ENCODE measurements at places on chromosomes 13 and 19. TPM values are rescaled to one million over a fixed set of nuclear protein-coding genes. Genes with fewer than 3 reads are reported as not detected.

CLEC17A gene
- 2.4 TPM for polyA plus RNA-seq

- H3K4me3 ChIP-seq, result no peak overlapping the region
- no peaks in the 10 kb centered on the region for H3K4me1 ChIP-seq
- H3K27ac ChIP-seq, result no peak overlapping the region
- H3K36me3 ChIP-seq, result no peaks in the 10 kb centered on the region
- no peak for DNase-seq
- H3K27me3 ChIP-seq, result no peaks in the 10 kb centered on the region
Measured at GRCh38 chr13:109971006-109971405, 184.6 kb upstream of the IRS2 start.

DNA sequence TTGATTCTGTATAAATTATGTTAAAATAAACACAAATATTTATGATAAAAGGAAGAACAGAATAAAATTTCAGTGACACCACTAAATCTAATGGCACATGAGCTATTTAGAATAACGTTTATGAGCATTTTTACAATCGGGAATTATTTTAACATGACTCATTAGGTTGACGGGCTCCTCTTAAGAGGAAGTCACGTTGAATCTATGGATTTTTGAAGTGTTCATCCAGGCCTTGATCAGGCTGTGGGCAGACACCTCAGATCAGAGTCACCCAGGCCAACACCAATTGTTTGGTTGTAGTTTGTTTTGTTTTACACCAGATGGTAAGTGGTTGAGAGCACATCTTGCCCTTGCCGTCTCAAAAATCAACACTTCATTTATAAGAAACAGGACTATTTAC lies 257.8 kb downstream of the FOXO1 start:
- no peak overlapping the region for H3K27ac ChIP-seq
- no peaks in the 10 kb centered on the region for H3K27me3 ChIP-seq

GRCh38 chr13:26806891-26807290 lies 46.3 kb upstream of the GPR12 start:
- no peak for DNase-seq
- H3K4me3 ChIP-seq, result no peak overlapping the region
- H3K27me3 ChIP-seq, result peaks cover 20% of the 10 kb centered on the region
- H3K4me1 ChIP-seq, result no peaks in the 10 kb centered on the region
- H3K36me3 ChIP-seq, result no peaks in the 10 kb centered on the region

TPTE2 gene
- polyA plus RNA-seq, result not detected

- H3K27me3 ChIP-seq, result no peaks in the 10 kb centered on the region
- no peak overlapping the region for H3K27ac ChIP-seq
- no peak overlapping the region for H3K4me3 ChIP-seq
- DNase-seq, result no peak
Measured at GRCh38 chr13:44819245-44819644, 170.0 kb downstream of the NUFIP1 start.

NALCN gene
- not detected for polyA plus RNA-seq

DNA sequence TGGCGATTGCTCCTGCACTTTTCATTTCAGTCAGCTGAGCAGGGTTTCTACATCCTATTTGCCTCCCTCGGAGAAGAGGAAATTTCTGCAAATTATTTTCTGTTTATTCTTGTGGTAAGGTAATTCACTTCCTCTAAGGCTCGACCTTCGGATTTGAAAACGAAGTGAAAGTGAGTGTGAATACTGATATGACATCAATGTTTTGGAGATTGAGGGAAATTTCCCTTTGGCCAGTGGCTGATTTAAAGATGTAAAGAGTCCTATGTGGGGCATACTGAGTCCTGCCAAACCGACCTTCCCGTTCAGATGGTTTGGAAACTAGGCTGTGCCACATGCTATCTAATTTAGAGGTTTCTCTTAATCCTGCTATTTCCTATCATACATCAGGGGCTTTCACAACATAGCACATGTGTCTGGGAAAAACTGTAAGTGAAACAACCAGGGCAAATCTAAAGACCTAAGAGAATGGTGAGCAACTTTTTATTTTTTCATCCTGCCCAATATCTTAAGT lies 112.3 kb downstream of the POSTN start:
- no peaks in the 10 kb centered on the region for H3K36me3 ChIP-seq
- H3K27ac ChIP-seq, result no peak overlapping the region
- DNase-seq, result no peak
- H3K4me3 ChIP-seq, result no peak overlapping the region
- H3K27me3 ChIP-seq, result no peaks in the 10 kb centered on the region

- peaks cover 7% of the 10 kb centered on the region for H3K36me3 ChIP-seq
- no peaks in the 10 kb centered on the region for H3K4me1 ChIP-seq
- H3K4me3 ChIP-seq, result no peak overlapping the region
- no peak overlapping the region for H3K27ac ChIP-seq
Measured at GRCh38 chr19:55269299-55269698, 10.5 kb upstream of the PPP6R1 start.

DNA sequence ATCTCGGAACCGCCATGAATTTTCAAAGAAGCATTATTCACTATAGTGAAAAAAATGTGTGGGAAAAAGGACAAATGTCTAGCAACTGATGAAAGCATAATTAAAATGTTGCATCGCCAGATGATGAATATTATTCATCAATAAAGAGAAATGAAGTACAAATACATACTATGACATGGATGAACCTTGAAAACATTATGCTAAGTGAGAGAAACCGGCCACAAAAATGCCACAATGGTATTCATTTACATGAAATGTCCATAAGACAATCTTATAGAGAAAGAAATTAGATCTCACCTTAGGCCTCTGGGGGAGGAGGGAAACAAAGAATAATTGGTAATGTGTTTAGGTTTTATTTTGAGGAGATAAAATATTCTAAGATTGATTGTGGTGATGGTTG lies 645.0 kb downstream of the EFNB2 start:
- no peaks in the 10 kb centered on the region for H3K27me3 ChIP-seq
- no peak for DNase-seq
- no peaks in the 10 kb centered on the region for H3K4me1 ChIP-seq
- no peaks in the 10 kb centered on the region for H3K36me3 ChIP-seq
- H3K27ac ChIP-seq, result no peak overlapping the region

ZNF285 gene
- 0.05 TPM for polyA plus RNA-seq

GRCh38 chr19:33677745-33678426 lies 56.1 kb downstream of the CHST8 start:
- DNase-seq, result no peak
- no peaks in the 10 kb centered on the region for H3K4me1 ChIP-seq
- no peaks in the 10 kb centered on the region for H3K27me3 ChIP-seq

DNA sequence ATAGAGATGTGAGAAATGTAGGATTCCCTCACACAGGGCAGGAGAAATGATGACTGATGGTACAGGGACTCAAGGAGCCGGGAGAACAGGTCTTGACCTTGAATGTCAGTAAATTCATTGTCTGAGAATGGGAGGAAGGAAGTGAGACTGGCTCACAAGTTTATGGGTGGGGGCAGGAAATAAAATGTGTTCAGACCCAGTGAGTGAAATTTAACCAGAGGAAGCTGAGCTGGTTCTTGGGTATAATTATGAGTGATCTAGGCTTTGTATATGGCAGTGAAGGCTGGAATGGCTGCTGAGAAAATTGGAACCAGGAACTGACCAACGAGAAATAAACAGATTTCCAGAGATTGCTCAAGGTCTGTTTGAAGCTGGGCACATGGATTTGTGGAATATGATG lies 6.3 kb upstream of the IGSF23 start:
- H3K4me3 ChIP-seq, result no peak overlapping the region
- no peaks in the 10 kb centered on the region for H3K36me3 ChIP-seq
- DNase-seq, result peak; percentile 57
- H3K4me1 ChIP-seq, result peaks cover 18% of the 10 kb centered on the region

NCCRP1 gene
- polyA plus RNA-seq, result not detected

GRCh38 chr13:67004511-67004910 lies 225.6 kb downstream of the PCDH9 start:
- no peaks in the 10 kb centered on the region for H3K27me3 ChIP-seq
- no peaks in the 10 kb centered on the region for H3K36me3 ChIP-seq
- no peaks in the 10 kb centered on the region for H3K4me1 ChIP-seq
- H3K27ac ChIP-seq, result no peak overlapping the region
- no peak for DNase-seq

GRCh38 chr19:35938282-35939224 lies 2.4 kb downstream of the LRFN3 start:
- H3K27me3 ChIP-seq, result peaks cover 13% of the 10 kb centered on the region
- no peak overlapping the region for H3K27ac ChIP-seq
- H3K36me3 ChIP-seq, result no peaks in the 10 kb centered on the region
- no peak for DNase-seq
- peaks cover 4% of the 10 kb centered on the region for H3K4me1 ChIP-seq
- no peak overlapping the region for H3K4me3 ChIP-seq

DNA sequence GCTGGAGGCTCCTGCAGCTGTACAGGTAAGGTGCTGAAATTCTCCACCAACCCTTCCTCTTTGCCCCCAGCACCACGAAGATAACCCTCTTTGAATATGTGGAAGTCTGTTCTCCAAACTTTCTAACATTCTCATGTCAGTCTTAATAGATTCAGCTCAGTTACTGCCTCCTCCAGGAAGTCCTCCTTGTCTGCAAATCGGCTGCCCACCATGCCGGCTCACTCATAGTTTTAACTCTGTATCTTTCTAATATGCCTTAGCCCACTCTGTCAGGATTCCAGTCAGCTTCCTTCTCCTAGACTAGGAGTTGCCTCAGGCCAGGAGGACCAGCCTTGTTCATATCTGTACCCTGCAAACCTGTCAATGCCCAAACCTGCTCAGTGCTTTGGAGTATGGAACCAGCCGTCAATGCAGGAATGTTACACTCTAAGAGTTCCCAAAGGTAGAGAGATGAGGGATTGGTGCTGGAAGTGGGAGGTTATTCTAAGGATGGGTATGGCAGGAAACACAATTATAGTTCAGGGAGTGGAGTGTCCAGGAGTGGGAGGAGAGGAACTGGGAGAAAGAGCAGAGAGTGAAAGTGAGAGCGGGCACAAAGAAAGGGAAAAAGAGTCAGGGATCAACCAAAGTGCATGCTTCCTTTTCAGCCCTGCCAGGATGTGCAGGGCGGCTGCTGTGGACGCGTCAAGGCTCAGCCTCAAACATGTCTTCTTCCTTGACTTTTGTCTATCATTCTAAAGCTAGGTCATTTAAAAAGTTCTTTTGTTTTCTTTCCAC lies 38.0 kb upstream of the ALOX5AP start:
- no peaks in the 10 kb centered on the region for H3K36me3 ChIP-seq
- no peak for DNase-seq
- no peak overlapping the region for H3K4me3 ChIP-seq
- H3K27me3 ChIP-seq, result peaks cover 4% of the 10 kb centered on the region

- H3K27ac ChIP-seq, result no peak overlapping the region
- no peak overlapping the region for H3K4me3 ChIP-seq
- H3K27me3 ChIP-seq, result no peaks in the 10 kb centered on the region
- no peak for DNase-seq
Measured at GRCh38 chr13:97570442-97570841, 136.5 kb downstream of the RAP2A start.

DNA sequence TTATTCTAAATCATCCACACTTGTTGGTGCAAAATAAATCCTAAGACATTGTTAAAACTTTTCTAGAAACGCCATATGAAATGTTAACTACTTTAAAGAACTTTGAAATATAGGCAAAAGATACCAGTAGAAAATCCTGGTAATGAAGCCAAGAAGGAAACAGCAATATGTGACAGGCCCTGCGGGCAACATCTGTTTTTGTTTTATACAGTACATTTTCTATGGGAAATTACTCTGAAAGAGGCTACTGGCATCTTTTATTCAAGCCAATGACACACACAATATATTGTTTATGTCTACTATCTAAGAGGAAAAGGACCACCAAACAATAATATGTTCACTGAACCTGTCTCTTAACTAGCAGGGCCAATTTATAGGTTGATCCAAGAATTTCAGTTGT lies 829.7 kb downstream of the PCDH17 start:
- no peak overlapping the region for H3K27ac ChIP-seq
- DNase-seq, result no peak
- no peaks in the 10 kb centered on the region for H3K4me1 ChIP-seq
- no peaks in the 10 kb centered on the region for H3K36me3 ChIP-seq

DNA sequence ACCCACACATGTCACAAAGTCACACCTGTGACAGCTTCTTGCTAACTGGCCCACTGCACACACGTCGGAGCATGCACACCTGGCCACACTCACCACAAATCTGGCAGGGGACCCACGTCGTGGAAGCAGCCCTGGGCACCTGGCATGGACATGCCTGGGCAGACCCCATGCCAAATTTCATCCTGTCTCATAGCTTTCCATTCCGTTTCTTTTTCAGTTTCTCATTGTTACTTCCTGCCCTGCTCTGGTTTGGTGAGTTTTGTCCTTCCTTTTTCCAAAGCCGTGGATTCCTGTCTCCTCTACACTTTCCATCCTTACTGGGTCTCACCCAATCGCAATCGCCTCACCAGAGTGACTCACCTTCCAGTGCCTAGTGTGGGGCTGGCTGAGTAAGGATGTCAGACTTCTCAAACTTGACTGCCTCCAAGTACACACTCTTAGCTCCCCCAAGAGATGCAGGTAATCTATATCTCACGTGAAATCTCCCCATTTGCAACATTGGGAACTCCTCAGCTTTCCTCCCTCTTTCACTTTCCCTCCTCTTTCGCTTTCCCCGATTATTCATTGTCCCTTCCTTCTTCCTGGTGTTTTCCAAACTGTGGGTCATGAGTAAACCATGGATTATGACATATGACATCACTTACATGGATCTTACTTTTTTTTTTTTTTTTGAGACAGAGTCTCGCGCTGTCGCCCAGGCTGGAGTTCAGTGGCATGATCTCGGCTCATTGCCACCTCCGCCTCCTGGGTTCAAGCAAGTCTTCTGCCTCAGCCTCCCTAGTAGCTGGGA lies 1.6 kb upstream of the BBC3 start:
- no peaks in the 10 kb centered on the region for H3K27me3 ChIP-seq
- peak; percentile 46 for DNase-seq

GRCh38 chr13:114112826-114113322 lies 19.5 kb downstream of the RASA3 start:
- DNase-seq, result no peak
- no peak overlapping the region for H3K4me3 ChIP-seq
- H3K27ac ChIP-seq, result no peak overlapping the region
- H3K4me1 ChIP-seq, result peaks cover 50% of the 10 kb centered on the region
- no peaks in the 10 kb centered on the region for H3K27me3 ChIP-seq

ADM5 gene
- polyA plus RNA-seq, result 0.84 TPM
